ENCODE measurements at places on chromosomes 16 and 17.

- peak; percentile 83 for DNase-seq
Observed at GRCh38 chr17:5500589-5501391, 14.4 kb downstream of the MIS12 start.

GRCh38 chr16:57127037-57127763 lies 34.8 kb downstream of the CPNE2 start:
- DNase-seq: no peak

GRCh38 chr16:22232277-22233036 lies 26.4 kb downstream of the EEF2K start:
- DNase-seq: no peak

GRCh38 chr17:80822021-80822699 lies 169.5 kb upstream of the CHMP6 start:
- no peak for DNase-seq

GRCh38 chr17:83005639-83006038 lies 73.8 kb upstream of the METRNL start:
- no peak for DNase-seq

- no peak for DNase-seq
Observed at GRCh38 chr16:86410529-86410928, 99.8 kb upstream of the FOXF1 start.

- DNase-seq: peak; percentile 61
Observed at GRCh38 chr17:41404024-41404671, 6.7 kb upstream of the KRT31 start.

GRCh38 chr16:68072038-68072695 lies 13.0 kb upstream of the NFATC3 start:
- peak; percentile 56 for DNase-seq

- DNase-seq: peak; percentile 70
Observed at GRCh38 chr16:12081048-12081404, 104.5 kb downstream of the SNX29 start.

- DNase-seq: no peak
Observed at GRCh38 chr17:42429726-42430447, 6.8 kb upstream of the CAVIN1 start.

GRCh38 chr16:89863741-89864526 lies 9.5 kb upstream of the TCF25 start:
- DNase-seq: peak; percentile 70

GRCh38 chr17:83143817-83144231 lies 64.4 kb downstream of the METRNL start:
- no peak for DNase-seq

DNA sequence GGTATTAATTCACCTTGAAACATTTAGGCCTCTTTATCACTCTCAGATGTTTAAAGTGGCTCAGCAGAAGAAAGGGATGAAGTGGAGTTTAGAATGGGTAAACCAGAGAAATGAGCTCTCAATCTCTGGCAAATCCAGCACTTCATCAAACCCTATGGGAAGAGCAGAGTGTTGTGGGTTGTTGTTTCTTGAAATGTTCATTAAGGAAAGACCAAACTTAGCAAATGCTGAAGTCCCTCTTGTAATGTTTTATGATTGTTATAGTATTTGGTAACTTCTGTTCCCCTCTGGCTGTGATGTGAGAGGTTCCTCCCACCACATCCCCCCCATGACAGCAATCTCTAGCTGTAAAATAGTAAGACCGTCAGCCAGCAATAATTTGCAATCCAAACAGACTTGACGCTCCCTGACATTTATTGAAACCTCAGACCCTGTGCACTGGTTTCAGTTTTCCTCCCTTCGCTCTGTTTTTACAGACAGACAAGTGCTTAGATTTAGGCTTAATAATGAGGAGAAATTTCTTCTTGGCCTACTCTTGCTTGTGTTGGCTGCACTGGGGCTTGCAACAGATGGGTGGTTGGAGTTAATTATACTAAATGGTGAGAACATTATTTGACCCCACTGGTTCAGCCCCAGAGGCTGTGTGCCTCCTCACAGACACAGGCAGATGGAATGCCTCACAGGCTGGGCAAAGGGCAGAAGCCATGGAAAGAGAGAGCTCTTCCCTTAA lies 609.4 kb upstream of the SOX9 start:
- no peak for DNase-seq

GRCh38 chr17:49862781-49863331 lies 15.0 kb upstream of the TAC4 start:
- no peak for DNase-seq

GRCh38 chr17:14245002-14245401 lies 8.3 kb upstream of the CDRT15 start:
- DNase-seq: no peak

DNA sequence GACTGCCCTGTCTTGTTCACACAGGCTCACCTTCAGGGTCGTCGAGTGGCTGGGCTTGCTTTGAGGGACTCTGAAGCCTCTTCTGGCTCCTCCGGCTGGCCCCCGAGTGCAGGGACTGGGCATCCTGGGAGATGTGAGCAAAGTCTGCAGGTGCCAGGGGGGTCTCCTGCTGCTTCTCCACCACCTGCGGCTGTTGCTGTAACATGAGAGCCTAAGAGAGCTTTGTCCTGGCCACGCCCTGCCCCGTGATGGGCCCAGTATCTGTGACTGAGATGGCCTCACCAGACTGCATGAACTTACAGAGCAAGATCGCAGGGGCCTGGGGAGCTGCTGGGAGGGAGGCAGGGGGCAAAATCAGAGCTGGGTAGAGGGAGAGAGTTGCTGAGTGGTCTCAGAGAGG lies 12.5 kb downstream of the ERN2 start:
- DNase-seq: no peak

GRCh38 chr17:20210180-20210579 lies 201.0 kb downstream of the SPECC1 start:
- DNase-seq: no peak

GRCh38 chr17:76153202-76153601 lies 12.2 kb upstream of the FOXJ1 start:
- DNase-seq: peak; percentile 44

DNA sequence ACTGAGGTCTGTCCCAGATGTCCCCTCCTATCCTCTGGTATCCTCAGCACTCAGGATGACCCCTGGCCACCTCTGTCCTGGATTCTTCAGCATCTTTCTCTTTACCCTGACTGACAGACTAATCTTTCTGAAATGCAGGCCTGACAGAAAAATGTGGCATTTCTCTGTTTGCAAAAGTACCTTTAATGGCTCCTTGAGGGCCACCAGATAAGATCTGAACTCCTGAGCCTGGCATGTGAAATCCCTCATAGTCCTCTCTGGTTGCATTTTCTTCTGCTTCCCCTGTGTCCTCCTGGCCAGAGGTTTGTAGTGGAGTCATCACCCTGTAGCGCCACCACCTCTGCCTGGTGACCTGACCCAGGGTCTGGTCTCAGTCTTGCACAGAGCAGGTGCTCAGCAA lies 2.0 kb upstream of the ELMO3 start:
- DNase-seq: no peak

- DNase-seq: no peak
Observed at GRCh38 chr17:28498652-28499363, 7.3 kb upstream of the FOXN1 start.

GRCh38 chr16:84312783-84313382 lies 18.2 kb downstream of the WFDC1 start:
- no peak for DNase-seq

DNA sequence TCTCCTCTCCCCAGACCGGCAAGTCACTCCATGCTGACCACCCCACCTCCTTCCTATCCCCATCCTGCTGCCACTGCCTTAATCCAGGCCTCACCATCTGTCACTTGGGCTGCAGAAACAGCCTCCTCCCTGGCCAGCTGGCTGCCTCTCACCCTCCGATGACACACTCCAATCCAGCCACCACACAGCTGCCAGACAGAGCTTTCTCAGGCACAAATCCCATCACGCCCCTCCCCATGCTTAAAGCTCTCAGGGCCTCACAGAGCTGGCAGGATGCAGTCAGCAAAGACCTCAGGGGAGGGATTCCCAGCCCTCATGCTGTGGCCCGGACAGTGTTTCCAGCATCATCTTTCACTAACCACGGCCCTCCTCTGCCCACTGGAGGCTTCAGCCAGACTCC lies 13.7 kb downstream of the CAMKK1 start:
- no peak for DNase-seq

- no peak for DNase-seq
Observed at GRCh38 chr16:27445502-27446175, 43.7 kb downstream of the IL21R start.

GRCh38 chr16:75265911-75266701 lies 14.7 kb upstream of the BCAR1 start:
- no peak for DNase-seq

GRCh38 chr16:68999114-68999513 lies 106.3 kb upstream of the HAS3 start:
- DNase-seq: no peak

GRCh38 chr17:17415006-17415405 lies 61.8 kb upstream of the MED9 start:
- DNase-seq: no peak

DNA sequence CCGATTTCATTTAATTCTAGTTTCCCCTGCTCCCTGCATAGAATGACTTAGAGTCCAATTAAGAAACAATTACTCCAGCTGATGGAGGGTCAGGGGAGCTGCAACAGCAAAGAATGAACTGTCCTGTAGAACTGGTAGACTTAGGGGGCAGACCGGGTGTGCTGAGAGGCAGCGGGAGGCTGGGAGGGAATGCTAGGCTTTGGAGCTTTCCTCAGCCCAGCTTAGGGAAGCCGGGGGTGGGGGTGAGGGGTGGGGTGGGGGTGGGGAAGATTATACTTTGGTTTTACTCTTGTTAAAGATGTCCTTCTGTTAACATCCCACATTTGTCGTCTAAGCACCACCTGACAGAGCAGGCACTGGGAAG lies 458.6 kb upstream of the ASIC2 start:
- no peak for DNase-seq

- DNase-seq: no peak
Observed at GRCh38 chr16:60929-61878, 7.6 kb downstream of the SNRNP25 start.

- no peak for DNase-seq
Observed at GRCh38 chr16:17304491-17305119, 166.2 kb downstream of the XYLT1 start.

- DNase-seq: no peak
Observed at GRCh38 chr16:57481421-57481820, 4.9 kb downstream of the DOK4 start.

DNA sequence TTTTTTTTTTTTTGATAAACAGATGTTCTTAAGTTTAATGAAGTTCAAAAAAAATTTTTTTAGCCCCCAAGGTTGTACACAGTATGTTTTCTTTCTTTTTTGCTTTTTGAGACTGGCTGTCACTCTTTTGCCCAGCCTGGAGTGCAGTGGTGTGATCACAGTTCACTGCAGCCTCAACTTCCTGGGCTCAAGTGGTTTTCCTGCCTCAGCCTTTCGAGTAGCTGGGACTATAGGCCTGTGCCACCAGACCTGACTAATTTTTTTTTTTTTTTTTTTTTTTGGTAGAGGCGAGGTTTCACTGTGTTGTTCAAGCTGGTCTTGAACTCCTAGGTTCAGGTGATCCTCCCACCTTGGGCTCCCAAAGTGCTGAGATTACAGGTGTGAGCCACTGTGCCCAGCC lies 12.8 kb downstream of the ITGAE start:
- no peak for DNase-seq

- no peak for DNase-seq
Observed at GRCh38 chr16:17603626-17604025, 132.9 kb upstream of the XYLT1 start.

GRCh38 chr17:4422864-4423263 lies 10.9 kb upstream of the SPNS3 start:
- DNase-seq: no peak

- DNase-seq: no peak
Observed at GRCh38 chr16:23724096-23724784, 11.2 kb upstream of the ERN2 start.

DNA sequence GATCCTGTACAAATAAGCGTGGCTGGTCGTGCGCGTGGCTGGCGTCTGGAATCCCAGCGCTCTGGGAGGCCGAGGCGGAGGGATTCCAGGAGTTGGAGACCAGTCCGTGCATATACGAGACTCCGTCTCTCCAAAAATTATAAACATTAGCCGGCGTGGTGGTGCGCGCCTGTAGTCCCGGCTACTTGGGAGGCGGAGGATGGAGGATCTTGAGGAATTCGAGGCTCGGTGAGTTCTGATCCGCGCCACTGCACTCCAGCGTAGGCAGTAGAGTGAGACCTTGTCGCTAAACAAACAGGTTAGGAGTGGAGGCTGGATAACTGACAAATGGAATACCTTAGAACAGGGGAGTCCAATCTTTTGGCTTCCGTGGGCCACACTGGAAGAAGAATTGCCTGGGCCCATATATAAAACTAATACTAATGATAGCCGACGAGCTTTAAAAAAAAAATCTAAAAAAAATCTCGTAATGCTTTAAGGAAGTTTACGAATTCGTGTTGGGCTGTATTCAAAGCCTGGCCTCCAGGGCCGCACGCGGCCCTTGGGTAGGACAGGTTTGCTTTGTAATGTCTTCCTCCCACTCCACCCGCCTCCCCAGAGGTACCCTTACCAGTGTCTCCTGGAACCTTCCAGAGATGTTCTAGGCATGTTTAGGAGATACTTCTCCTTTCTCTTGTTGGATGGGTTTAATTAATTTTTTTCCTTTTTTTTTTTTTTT lies 909 bp upstream of the RSL1D1 start:
- DNase-seq: no peak

DNA sequence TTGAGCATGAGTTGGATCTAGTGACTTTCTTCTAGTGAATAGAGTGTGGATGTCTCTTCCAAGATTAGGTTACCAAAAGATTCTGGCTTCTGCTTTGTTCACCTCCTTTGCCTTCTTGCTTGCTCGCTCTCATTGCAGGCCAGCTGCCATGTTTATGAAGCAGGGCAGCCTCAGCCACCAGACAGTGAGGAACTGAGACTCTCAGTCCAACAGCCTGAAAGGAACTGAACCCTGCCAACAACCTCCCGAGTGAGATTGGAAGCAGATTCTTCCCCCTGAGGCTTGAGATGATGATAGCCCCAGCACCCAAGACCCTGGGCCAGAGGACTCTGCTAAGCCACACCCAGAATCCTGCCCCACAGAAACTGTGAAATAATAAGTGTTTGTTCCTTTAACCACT lies 48.4 kb downstream of the NOG start:
- no peak for DNase-seq

DNA sequence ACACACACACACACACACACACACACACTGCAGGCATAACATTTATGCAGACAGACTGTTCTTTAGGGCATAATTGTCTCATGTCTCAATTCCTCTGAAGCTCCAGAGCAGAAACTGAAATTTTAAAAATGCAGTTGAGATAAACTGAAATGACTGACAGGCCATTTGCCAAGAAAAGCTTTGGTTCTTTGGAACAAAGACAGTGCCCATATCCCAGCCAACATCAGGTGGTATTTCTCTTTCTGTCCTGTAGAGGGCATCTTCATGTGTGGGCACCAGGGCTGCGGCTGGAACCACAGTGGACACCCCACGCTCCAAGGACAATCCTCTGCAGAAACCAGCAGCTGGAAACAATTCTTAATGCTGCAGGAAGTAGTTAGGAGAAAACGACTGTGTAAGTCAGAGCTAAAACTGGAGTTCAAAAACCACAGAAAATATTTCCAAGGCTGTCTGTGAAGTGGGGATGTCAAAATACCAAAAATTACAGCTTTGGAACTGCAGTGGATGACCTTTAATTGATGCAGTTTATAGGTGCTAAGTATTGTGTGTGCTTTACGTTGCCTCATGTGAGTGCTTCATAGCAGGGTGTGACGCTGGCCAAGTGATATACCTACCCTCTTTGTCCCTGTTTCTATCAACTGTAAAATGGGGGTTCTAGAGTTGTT lies 10.6 kb upstream of the MEFV start:
- no peak for DNase-seq

All from activated CD8-positive, alpha-beta memory T cell treated with anti-CD3 and anti-CD28 coated beads for 24 hours (primary cell).